ENCODE measurements at places on chromosomes 13 and 19.

DNA sequence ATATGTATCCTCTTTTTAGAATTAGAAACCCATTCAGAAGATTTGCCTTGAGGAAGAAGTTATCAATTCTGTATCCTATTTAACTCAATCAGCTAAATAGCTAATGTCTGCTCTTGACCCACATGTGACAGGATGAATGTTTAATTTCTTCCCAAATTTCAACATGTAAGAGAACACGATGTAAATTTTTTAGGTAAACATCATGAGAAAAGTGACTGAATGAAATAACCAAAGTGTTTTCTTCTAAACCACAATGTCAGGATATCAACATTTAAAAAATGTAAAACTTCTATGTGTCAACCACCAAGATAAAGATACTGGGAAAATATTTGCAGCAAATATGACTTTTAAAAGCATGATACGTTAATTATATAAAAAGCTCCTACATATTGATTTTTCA lies 302.4 kb downstream of the DCT start:
- DNase-seq = no peak

GRCh38 chr13:41315443-41316047 lies 4.5 kb downstream of the NAA16 start:
- no peak for DNase-seq

- no peak for DNase-seq
Measured at GRCh38 chr13:35139591-35139990, 197.5 kb downstream of the NBEA start.

- no peak for DNase-seq
Measured at GRCh38 chr19:11479090-11479897, 1.6 kb downstream of the ELAVL3 start.

- no peak for DNase-seq
Measured at GRCh38 chr19:15149737-15150136, 42.5 kb downstream of the SYDE1 start.

- peak; percentile 76 for DNase-seq
Measured at GRCh38 chr13:50244713-50245574, 229.7 kb downstream of the KCNRG start.

GRCh38 chr19:51552996-51553725 lies 17.9 kb upstream of the ZNF175 start:
- DNase-seq = peak; percentile 26

- DNase-seq = no peak
Measured at GRCh38 chr19:1674293-1674679, 21.9 kb upstream of the TCF3 start.

GRCh38 chr13:36193151-36193855 lies 21.1 kb downstream of the SOHLH2 start:
- DNase-seq = no peak
